ENCODE measurements at places on chromosomes 12 and 14.

GRCh38 chr12:12691549-12691948 lies 4.4 kb downstream of the GPR19 start:
- DNase-seq, result no peak

GRCh38 chr12:3428631-3429030 lies 62.4 kb upstream of the PRMT8 start:
- no peak for DNase-seq

DNA sequence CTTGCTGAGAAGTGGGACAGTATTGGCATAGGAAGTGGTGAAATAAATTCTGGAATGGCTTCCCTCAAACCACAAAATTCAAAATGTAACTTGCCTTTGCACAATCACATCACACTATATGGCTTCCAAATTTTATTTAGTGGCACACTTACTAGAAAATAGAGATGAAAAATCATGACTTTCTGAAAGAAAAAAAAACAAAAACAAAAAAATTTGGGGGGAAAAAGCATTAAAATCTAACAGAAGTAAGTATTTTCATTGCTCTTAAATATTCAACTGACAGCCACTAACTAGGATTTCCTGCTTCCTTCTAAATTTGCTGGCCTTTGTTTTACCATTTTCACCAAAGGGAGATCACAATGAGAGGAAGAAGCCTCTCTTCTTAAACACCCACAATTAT lies 23.0 kb downstream of the ATF7 start:
- no peak for DNase-seq

GRCh38 chr12:129096968-129097367 lies 243.7 kb downstream of the GLT1D1 start:
- no peak for DNase-seq

- no peak for DNase-seq
Measured at GRCh38 chr12:124217508-124218242, 77.2 kb upstream of the RFLNA start.

GRCh38 chr12:130433834-130434233 lies 96.1 kb downstream of the PIWIL1 start:
- DNase-seq, result no peak

- no peak for DNase-seq
Measured at GRCh38 chr12:117686911-117687377, 281.8 kb downstream of the KSR2 start.

- peak; percentile 44 for DNase-seq
Measured at GRCh38 chr14:24307575-24308341, at the start of gene CIDEB. CIDEB (minus strand) TSS chr14:24307977; CDS start chr14:24307858, 119 bp downstream.

DNA sequence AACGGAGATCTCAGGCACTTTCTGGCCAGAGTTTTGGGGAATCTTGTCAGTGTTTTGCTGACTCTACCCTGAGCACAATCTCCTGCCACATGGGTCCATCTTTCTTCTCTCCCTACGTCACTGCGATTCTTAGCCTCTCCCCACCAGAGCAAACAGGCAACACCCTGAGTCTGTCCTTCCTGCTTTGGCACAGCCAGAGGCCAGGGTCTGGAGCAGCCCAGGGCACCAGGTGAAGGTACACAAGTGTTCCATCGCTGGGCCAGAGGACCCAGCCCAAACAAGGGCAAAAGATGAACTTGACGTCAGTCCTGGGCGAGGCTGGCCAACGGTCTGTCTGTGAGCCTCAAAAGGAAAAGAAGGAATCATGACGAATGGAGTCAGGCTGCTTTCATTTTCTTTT lies 12.7 kb upstream of the CCDC177 start:
- no peak for DNase-seq

DNA sequence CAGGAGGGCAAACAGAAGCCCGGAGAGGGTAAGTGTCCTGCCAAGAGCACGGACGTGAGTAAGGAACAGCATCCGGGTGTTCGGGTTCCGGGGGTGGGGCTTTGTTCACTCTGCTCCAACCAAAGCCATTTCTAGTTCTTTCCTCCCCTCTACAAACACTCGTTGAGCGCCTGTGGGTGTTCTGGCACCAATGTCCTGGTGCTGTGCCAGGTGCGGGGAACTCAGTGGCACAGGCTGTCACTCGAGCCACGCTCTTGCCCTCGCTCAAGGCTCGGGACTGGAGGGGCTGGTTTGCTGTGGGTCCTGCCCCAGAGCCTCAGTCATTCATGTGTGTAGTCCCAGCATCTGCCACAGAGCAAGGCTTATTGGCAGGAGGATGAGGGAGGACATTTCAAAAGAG lies 157.5 kb downstream of the CALM1 start:
- no peak for DNase-seq

GRCh38 chr12:120757226-120757742 lies 31.7 kb downstream of the ACADS start:
- no peak for DNase-seq

DNA sequence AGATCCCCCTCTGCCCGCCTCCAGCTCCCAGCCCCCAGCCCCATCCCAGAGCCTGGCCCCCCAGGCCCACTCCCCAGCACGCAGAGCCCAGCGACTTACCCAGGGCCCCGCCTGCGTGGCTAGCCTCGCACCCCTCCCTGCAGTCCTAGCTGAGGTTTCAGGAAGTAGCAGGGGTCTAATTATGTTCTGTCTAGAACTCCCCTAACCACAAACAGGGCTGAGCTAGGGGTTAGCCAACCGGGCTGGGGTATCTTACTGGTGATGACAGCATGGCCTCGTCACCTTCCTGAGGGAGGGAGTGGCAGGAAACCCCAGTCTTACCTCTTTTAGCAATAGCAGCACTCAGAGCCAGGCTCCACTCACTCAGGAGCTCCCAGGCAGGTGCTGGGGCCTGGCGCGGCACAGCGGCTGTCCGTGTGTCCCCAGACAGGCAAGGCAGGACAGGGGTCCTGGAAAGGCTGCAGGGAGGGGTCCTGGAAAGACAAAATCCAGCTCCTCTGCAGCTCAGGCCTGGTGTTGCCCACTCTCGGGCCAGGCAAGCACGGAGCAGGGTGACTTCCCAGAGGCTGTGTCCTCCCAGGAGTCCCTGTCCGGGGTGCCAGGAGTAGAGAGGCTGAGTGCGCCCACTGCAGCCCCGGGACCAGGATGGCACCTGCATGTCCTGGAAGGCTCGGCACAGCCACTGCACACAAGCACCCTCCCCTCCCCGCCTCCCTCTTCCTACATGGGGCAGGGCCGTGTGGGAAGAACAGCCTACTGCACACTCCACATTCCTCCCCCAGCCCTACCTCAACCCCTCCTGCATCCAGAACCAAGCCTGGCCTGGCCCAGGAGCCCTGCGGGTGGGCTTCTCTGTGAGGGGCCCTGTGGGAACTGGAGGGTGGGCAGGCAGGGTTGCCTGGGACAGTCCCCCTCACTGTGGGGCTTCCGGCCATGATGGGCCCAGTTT lies at the start of gene GPR132:
Gene GPR132 (minus strand): TSS at position 151 of the 949 bp plus-strand sequence. CDS start 10,010 bp downstream, outside the sequence.
- peak; percentile 86 for DNase-seq

DNA sequence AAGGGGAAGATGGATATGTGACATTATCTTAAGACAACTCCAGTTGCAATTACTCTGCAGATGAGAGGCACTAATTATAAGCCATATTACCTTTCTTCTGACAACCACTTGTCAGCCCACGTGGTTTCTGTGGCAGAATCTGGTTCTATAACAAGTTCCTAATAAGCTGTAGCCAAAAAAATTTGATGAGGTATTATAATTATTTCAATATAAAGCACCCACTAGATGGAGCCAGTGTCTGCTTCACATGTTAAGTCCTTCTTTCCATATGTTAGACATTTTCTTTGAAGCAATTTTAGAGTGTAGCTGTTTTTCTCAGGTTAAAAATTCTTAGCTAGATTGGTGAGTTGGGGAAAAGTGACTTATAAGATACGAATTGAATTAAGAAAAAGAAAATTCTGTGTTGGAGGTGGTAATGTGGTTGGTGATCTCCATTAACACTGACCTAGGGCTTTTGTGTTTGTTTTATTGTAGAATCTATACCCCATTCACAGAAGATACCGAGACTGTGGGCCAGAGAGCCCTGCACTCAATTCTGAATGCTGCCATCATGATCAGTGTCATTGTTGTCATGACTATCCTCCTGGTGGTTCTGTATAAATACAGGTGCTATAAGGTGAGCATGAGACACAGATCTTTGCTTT lies 36.9 kb downstream of the PSEN1 start:
- no peak for DNase-seq

- no peak for DNase-seq
Measured at GRCh38 chr14:36134038-36134437, 42.5 kb downstream of the PTCSC3 start.

DNA sequence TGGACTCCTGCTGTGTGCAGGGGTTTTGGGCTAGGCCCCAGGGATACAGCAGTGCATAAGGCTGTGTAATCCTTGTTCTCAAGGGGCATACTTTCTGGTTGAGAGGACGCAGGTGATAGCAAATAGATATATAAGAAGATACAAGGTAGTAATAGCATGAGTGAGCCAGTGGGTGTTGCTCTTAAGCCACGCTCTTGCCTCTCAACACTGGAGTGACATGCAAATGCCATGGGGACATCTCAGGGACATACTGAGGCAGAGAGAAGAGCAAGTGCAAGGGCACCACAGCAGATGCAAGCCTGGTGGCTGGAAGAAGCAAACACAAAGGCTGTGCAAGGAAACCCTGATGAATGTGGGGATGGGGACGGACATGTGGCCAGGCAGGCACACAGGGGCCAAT lies 223.3 kb downstream of the CHST11 start:
- DNase-seq, result no peak

DNA sequence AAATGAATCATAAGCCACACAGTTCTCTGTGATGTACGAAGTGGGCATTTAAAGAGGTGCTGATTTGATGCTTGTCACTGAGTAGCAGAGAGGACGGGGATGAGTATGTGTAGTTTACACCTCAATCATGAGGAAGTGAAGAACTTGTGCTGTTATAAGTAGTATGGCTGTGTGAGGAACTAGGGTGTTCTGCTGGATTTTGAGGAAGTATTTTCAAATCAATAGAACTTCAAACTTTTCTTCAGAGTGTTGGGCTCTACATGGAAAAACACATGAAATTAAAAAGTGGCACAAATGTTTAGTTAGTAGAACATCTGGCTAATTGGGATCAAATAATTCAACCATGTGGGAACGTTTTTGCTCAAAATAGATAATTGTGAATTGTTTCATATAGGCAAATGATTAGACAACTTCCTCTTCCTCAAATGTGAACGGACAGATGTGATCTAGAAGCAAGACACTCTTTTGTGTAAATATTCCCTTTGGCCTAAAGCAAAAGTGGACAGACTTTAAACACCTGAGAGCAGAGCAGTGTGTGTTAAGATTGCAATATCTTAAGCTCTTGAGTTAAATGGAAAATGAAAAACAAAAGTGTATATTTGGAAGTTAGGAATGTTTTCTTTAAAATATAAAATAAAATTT lies 168.5 kb downstream of the NAV3 start:
- DNase-seq, result no peak

- no peak for DNase-seq
Measured at GRCh38 chr12:59619461-59620240, 23.8 kb downstream of the SLC16A7 start.

GRCh38 chr14:24441904-24442239 lies 704 bp downstream of the SDR39U1 start:
- DNase-seq, result no peak

DNA sequence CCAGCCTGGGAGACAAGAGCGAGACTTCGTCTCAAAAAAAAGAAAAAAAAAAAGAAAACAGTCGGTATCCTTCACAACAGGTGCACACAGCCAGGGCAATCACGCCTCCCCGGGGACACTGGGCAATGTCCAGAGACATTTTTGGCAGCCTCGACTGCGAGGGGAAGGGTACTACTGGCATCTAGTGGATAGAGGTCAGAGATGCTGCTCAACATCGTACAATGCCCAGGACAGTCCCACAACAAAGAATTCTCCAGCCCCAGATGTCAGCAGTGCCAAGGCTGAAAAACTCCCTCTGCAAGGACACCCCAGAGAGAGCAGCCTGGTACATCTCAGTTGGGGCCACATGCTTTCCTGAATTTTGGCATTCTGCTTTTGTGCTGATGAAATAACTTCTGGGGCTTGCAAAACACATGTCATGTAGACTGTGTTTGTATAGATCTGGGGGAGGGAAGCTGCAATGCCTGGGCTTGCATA lies 21.5 kb downstream of the ALDH2 start:
- DNase-seq, result no peak

- no peak for DNase-seq
Measured at GRCh38 chr12:32478858-32479725, 79.7 kb downstream of the FGD4 start.

- no peak for DNase-seq
Measured at GRCh38 chr12:104604995-104605675, 148.4 kb downstream of the CHST11 start.

GRCh38 chr12:107493135-107493494 lies 192.5 kb upstream of the PWP1 start:
- no peak for DNase-seq

- DNase-seq, result no peak
Measured at GRCh38 chr14:72636871-72637270, 257.0 kb downstream of the DPF3 start.

DNA sequence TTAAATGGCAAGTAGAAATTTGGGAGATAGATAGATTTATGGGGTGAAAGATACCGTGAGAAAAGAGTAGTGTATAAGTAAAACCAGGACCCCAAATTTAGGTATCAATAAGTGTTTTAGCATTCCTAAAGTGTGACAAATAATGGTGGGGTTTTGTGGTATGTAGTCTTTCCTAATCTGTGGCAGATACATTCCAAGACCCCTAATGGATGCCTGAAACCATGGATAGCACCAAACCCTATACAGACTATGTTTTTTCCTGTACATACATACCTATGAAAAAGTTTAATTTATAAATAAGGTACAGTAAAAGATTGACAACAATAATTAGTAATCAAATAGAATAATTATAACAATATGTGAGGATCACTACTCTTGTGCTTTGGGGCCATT lies 14.4 kb upstream of the TCP11L2 start:
- DNase-seq, result no peak

GRCh38 chr12:109309381-109310246 lies 530 bp upstream of the FOXN4 start:
- no peak for DNase-seq

GRCh38 chr14:34254031-34254430 lies 208.0 kb downstream of the SPTSSA start:
- no peak for DNase-seq

- DNase-seq, result no peak
Measured at GRCh38 chr12:67969134-67969802, 20.0 kb upstream of the IFNG-AS1 start.
